ENCODE measurements at places on chromosomes 13 and 19. TPM values are rescaled to one million over a fixed set of nuclear protein-coding genes. Genes with fewer than 3 reads are reported as not detected.
A peak's percentile ranks its signal among the peaks of the same experiment; 100 is the strongest.

DNA sequence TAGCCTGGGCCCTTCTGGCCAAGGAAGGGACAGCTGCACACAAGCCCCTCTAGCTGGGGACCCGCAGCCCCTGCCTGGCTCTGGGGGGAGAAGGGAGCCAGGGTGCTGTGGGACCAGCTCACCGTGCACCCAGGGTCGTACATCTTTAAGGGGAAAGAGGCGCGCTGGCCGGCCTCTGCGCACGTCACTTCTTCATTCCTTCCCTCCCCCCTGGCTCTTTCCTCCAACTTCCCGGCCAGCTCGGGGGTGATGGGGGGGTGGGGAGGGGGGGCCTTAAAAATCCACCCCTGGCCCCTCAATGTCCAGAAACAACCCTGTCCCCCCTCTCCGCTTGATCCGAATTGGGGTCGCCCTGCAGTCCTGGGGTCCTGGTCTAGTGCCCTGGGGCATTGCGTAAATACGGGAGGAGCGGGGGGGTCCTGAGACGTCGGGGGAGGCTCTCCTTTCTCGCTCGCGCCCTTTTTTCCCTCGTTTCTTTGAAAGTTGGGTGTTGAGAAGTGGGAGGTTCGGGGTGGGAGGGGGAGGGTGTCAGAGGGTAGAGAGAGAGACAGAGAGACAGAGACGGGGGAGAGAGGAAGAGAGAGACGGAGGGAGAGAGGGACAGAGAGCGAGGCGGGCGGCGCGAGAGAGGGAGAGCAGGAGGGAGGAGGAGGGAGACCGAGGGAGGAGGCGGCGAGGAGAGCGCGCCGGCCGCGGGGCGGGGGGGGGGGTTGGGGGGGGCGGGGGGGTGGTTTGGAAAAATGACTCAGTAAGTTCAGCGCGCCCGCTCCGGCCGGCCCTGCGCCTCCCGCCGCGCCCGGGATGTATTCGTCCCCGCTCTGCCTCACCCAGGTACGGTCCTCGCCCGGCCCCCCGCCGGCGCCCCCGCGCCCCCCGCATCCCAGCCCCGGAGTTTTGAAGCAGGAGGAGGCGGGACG, at the start of gene NFIC:
Gene NFIC, plus strand, starts transcription at position 748 of the 917 bp plus-strand sequence. Its CDS starts 54 bp downstream, at position 802.
- no peaks in the 10 kb centered on the region for H3K36me3 ChIP-seq
- peaks cover 47% of the 10 kb centered on the region for H3K4me1 ChIP-seq
- H3K4me3 ChIP-seq = peak within 1 kb of the TSS; percentile 70

DNA sequence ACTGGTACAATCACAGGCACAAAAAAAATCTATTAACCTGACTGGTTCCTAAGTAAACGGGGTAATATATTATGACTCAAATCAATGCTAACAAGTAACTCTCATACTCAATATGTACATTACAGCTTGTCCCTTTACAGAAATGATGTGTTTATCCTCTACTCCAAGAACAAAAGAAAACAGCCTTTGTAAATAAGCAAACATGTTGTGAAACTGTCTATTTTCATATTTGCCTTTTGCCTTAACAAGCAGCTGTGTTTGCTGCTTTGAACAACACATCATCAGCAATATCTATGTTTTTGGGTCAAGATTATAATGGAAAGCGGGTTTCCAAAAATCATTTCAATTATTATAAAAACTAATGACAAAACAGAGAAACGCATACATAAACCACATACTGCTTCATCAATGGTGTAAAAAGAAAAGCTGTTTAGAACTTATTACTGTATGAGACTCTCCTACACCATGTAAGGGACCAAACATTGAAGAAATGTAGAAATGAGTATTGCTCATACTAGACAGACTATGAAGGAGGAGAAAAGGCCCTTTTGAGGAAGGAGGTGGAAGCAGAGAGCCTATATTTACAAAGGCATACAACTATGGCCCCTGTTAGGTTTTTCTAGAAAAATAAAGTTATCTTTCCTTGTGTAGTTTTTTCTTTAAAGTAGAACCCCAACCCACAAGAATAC, 14.8 kb downstream of the TBC1D4 start:
- peaks cover 14% of the 10 kb centered on the region for H3K27me3 ChIP-seq
- no peaks in the 10 kb centered on the region for H3K36me3 ChIP-seq
- H3K4me3 ChIP-seq = no peak overlapping the region

DNA sequence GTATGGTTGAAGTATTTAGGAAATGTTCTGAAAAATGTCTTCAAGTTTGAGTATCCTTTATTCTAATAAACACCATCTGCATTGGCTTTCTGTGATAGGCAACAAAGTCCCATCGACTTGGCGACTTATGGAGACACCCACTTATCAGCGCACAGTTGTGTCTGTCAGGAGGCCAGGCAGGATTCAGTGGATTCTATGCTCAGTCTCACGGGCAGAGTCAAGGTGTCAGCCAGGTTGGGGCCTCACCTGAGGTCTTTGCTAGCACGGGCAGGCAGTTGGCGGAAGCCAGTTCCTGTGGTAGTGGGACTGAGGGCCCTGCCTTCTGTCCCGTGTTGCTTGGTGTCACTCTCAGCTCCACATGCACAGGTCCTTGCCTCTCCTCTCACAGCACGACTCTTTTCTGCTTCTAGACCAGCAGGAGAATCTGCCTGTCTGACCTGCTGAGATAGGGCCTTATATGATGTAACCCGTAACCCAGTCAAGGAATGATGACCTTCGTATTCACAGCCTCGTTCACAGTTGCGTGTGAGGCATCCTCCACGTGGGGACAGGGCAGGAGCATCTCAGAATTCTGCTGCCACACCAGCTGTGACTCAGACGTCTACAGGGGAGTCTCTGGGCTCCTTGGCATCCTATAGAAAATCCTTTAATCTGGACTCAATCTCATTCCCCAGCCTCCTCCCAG, 10.0 kb downstream of the CUL4A start:
- DNase-seq = no peak
- H3K36me3 ChIP-seq = peaks cover 22% of the 10 kb centered on the region
- no peak overlapping the region for H3K4me3 ChIP-seq
- H3K27me3 ChIP-seq = no peaks in the 10 kb centered on the region

The HSD11B1L gene
- 4.1 TPM for total RNA-seq

DNA sequence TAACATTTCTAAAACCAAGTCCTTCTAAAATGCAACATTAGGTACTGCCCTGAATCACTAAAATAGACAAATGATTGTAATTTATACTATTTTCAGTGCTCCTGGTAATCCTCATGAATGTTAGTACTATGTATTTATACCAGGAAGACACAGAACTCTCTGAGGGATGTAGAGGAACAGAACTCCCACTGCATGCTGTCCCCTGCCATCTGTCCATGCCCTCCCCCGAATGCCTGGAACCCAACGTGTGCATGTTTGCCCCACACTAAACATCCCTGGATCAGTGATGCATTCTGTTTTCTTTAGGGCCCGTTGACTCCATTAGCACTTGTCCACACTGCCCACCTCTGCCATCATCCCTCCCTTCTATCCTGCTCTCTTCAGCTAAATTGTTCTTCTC, 26.5 kb downstream of the ENOX1 start:
- H3K27me3 ChIP-seq = peaks cover 4% of the 10 kb centered on the region
- H3K4me1 ChIP-seq = no peaks in the 10 kb centered on the region
- H3K4me3 ChIP-seq = no peak overlapping the region
- H3K27ac ChIP-seq = no peak overlapping the region

- no peak overlapping the region for H3K27ac ChIP-seq
- DNase-seq = peak; percentile 24
- peaks cover 47% of the 10 kb centered on the region for H3K27me3 ChIP-seq
- peaks cover 44% of the 10 kb centered on the region for H3K4me1 ChIP-seq
- H3K36me3 ChIP-seq = no peaks in the 10 kb centered on the region
- H3K4me3 ChIP-seq = peak overlapping the region; percentile 36
Measured at GRCh38 chr19:6587093-6587820, 3.7 kb downstream of the CD70 start.

DNA sequence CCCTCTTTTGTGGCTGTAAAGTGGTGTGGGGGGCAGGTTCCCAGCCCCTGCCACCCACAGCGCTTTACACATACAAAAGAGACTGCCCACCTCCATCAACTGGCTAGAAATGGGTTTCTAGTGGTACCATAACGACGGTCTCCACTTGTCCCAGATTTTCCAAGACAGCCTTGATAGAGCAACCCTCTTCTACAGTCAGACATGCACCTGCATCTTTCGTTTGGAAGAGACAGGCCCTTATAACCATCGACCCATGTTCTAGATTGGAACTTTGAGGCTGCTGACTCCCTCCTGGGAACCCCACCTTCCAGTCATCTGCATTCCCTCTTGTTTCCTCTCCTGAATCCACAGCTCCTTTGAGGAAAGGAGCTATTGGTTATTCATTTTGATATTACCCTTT, 63.1 kb downstream of the GSX1 start:
- no peaks in the 10 kb centered on the region for H3K4me1 ChIP-seq
- no peaks in the 10 kb centered on the region for H3K36me3 ChIP-seq
- no peak overlapping the region for H3K27ac ChIP-seq

DNA sequence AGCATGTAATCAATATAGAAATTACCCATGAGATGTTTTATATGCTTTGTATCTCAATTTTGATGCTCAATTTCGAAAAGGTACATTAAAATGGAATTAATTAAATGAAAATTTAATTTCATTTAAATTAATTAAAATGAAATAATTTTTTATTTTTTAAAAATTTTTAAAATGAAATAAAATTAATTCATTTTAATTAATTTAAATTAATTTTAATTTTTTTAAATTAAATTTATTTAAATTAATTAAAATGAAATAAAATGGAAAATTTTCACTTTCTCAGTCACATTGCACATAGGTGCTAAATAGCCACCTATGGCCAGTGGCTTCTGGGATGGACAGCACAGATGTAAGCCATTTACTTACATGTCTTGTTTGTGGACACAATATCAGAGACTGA, 4.2 kb upstream of the SULT2B1 start:
- no peaks in the 10 kb centered on the region for H3K36me3 ChIP-seq
- peaks cover 2% of the 10 kb centered on the region for H3K27me3 ChIP-seq
- no peak overlapping the region for H3K27ac ChIP-seq
- DNase-seq = no peak
- no peaks in the 10 kb centered on the region for H3K4me1 ChIP-seq

DNA sequence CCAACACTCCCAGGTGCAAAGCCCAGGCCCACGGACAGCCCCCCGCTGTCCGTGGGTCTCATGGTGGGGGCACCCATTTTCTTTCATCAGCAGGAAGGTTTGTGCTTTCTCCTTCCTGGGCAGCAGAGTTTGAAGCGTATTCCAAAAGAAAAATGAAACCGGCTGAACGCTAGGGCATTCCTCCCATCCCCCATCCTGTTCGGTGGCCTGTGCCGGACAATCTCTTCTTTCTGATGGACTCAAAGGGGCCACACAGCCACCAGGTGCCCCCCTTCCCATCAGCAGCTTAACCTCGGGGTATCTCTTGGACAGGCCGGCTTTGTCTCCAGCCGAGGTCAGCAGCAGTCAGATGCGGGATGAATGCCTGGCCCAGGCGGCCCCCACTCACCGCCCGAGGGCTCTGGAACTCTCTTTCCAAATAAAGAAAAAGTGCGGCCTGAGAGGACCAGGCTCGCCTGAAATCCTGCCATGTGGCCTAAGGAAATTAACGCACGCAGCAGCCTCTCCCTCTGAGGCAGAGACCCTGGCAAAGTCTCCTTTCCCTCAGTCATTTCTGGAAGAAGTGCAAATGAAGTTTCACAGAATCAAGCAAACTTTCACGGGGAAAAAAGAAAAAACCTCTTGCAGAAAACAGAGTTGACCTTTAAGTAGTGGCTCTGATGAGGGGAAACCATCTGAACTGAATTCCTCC, 67.8 kb downstream of the RASA3 start:
- H3K27ac ChIP-seq = peak overlapping the region; percentile 96
- peaks cover 71% of the 10 kb centered on the region for H3K4me1 ChIP-seq
- peak overlapping the region; percentile 70 for H3K4me3 ChIP-seq
- no peak for DNase-seq

The SIGLEC12 gene
- total RNA-seq = 0.24 TPM

DNA sequence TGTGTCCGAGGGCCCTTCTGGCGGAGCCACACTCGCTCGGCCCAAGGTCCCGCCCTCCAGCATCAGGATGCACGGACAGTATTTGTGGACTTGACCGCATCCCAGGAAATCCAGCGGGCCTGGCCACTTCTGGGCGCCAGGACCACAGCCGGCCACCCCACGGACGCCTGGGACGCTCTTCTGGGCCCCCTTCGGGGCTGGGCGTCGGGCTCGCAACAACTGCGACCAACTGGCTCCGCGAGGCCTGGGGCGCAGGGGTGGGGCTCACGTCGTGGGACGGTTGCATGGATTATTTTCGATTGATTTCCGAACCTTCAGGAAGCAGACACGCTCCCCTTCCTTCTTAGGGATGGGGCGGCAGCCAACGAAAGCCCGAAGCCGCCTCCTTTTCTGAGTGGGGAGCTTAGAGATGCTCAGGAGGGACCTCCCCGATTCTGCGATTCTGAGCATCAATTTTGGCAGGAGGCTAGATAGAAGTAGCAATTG, 521 bp upstream of the NUP58 start:
- peaks cover 23% of the 10 kb centered on the region for H3K36me3 ChIP-seq
- H3K27me3 ChIP-seq = no peaks in the 10 kb centered on the region
- peak; percentile 35 for DNase-seq
- peaks cover 31% of the 10 kb centered on the region for H3K4me1 ChIP-seq

The PABPC3 gene
- 0.81 TPM for total RNA-seq

The PNMA8B gene
- 0.05 TPM for total RNA-seq

- H3K4me1 ChIP-seq = peaks cover 22% of the 10 kb centered on the region
- H3K36me3 ChIP-seq = peaks cover 16% of the 10 kb centered on the region
- no peak for DNase-seq
- H3K27ac ChIP-seq = no peak overlapping the region
- H3K27me3 ChIP-seq = no peaks in the 10 kb centered on the region
Measured at GRCh38 chr19:10625762-10626138, 397 bp downstream of the SLC44A2 start.

GRCh38 chr13:94233401-94233800, 246.1 kb downstream of the DCT start:
- H3K27ac ChIP-seq = no peak overlapping the region
- no peaks in the 10 kb centered on the region for H3K27me3 ChIP-seq
- DNase-seq = no peak
- H3K36me3 ChIP-seq = no peaks in the 10 kb centered on the region

GRCh38 chr19:31135841-31136240, 213.4 kb downstream of the TSHZ3 start:
- H3K36me3 ChIP-seq = no peaks in the 10 kb centered on the region
- H3K27ac ChIP-seq = no peak overlapping the region
- H3K4me1 ChIP-seq = no peaks in the 10 kb centered on the region
- H3K4me3 ChIP-seq = no peak overlapping the region
- H3K27me3 ChIP-seq = peaks cover 14% of the 10 kb centered on the region

The PCDH20 gene
- not detected for total RNA-seq

DNA sequence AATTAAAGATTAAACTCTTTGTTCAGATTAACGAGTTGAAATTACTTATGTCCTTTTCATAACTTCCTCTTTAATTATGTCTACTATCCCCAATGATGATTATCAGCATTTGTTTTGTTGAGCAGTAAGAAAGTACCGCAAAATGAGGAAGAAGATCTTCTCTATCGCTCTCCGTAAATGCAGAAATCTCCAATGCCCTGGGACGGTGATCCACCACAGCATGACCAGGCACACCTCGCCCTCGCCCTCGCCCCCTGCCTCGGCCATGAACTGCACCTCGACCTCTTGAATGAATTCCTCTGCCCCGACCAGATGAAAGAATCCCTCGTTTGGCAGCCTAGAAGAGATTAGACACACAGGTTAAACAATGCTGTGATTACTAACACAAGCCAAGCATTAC, 69.1 kb downstream of the RBM26 start:
- no peak for DNase-seq
- peaks cover 40% of the 10 kb centered on the region for H3K36me3 ChIP-seq
- H3K27ac ChIP-seq = no peak overlapping the region
- no peaks in the 10 kb centered on the region for H3K27me3 ChIP-seq

GRCh38 chr13:89688918-89689317, 1658.6 kb upstream of the MIR17HG start:
- no peaks in the 10 kb centered on the region for H3K4me1 ChIP-seq
- no peaks in the 10 kb centered on the region for H3K36me3 ChIP-seq
- H3K27ac ChIP-seq = no peak overlapping the region
- H3K27me3 ChIP-seq = no peaks in the 10 kb centered on the region
- DNase-seq = no peak
- no peak overlapping the region for H3K4me3 ChIP-seq
